IMR-90 (cell line): ENCODE measurements at places on chromosomes 4 and X. TPM values are rescaled to one million over a fixed set of nuclear protein-coding genes. Genes with fewer than 3 reads are reported as not detected.
A peak's percentile ranks its signal among the peaks of the same experiment; 100 is the strongest.

- DNase-seq = no peak
Observed at GRCh38 chrX:88244066-88244465, 503.0 kb upstream of the CPXCR1 start.

GRCh38 chrX:51456246-51456645 lies 40.1 kb downstream of the NUDT11 start:
- no peak for DNase-seq

DNA sequence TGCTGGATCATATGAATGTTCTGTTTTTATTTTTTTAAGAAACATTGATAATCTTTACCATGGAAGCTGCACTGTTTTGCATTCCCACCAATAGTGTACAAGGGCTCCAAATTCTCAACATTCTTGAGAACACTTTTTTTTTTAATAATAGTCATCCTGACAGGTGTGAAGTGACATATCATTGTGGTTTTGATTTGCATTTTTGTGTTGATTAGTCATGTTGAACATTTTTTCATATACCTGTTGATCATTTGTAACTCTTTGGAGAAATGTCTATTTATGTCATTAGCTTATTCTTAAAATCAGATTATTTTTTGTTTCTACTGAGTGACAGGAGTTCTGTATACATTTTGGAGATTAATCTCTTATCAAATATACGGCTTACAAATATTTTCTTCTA lies 408.5 kb downstream of the GLUD2 start:
- DNase-seq = no peak

Gene SPANXD
- total RNA-seq = not detected in 2 replicates

DNA sequence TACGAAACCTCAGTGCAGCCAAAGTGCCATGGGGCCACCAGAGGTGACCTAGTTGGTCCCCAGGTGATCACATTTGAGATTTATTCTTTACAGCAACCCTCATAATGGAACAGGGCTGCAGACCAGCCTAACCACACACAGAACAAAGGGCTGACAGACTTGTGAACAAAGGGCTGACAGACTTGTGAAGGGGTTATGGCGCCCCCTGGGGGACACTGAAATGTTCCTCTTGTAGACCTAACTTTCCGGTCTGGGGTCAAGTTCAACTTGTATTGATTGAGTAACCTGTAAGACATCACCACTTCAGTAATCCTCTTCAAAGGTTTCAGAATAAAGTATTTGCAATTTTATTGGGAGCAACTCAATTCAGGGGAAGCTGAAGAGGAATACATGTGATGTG lies 175.9 kb upstream of the RPS6KA3 start:
- DNase-seq = peak; percentile 76

Gene FAM9B
- total RNA-seq = not detected in 2 replicates

DNA sequence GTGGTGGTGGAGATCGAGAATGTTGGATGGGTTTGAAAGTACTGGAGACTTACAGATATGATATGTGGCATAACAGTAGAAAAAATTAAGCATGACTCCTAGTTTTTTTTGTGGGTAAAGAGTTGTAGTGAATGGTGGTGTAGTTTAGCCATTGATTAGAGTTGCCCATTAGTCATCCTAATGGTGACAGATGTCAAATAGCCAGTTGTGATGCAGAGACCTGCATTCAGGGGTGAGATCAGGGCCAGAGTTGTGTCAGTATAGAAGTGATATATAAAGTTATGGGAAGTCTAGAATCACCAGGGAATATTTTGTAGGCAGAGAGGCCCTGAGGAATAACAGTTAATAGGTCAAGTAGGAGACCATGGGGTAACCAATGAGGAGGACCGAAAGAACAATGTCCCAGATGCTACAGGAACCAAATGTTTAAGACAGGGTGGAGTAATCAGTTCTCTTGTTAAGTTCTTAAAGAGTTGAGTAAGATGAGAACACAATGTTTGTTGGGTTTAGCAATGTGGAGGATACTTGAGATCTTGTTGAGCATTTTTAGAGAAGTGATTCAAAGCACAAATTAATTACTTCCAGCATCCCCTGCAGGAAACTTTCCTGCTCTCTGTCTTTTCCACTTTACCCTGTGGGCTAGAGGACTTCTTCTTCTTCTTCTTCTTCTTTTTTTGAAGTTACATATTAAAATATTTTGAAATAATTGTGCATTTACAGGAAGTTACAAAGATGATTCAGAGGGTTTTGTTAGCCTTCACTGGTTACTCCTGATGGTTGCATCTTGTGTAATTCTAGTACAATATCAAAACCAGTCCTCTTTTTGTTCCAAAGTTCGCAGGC lies 13.3 kb downstream of the SGMS2 start:
- peak; percentile 25 for DNase-seq

Gene RHOXF2B
- total RNA-seq = not detected in 2 replicates

- DNase-seq = no peak
Observed at GRCh38 chr4:110134269-110134869, 64.0 kb downstream of the ELOVL6 start.

Gene TEC
- total RNA-seq = 0.54 and 1.1 TPM in 2 replicates

DNA sequence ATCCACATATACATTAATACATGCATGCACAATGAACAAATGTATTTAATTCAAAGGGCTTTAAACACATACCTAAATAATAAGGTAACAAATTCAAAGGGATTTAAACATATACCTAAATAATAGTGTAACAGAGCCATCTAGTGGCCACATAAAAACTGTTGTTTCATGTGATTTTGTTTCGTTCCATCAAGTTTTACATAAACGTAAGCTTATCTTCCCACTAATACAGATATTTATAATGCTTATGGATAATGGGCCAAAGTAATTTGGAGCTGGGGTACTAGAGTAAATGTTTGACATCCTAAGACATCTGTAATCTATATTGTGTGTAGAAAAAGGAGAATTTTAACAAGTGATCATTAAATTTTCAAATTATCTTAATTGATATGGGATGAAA lies 82.3 kb downstream of the PRSS12 start:
- DNase-seq = peak; percentile 66

Gene SERPINA7
- total RNA-seq = not detected in 2 replicates

Gene NDUFA1
- total RNA-seq = 12.5 and 47.5 TPM in 2 replicates

Gene MAGEA1
- not detected in 2 replicates for total RNA-seq

DNA sequence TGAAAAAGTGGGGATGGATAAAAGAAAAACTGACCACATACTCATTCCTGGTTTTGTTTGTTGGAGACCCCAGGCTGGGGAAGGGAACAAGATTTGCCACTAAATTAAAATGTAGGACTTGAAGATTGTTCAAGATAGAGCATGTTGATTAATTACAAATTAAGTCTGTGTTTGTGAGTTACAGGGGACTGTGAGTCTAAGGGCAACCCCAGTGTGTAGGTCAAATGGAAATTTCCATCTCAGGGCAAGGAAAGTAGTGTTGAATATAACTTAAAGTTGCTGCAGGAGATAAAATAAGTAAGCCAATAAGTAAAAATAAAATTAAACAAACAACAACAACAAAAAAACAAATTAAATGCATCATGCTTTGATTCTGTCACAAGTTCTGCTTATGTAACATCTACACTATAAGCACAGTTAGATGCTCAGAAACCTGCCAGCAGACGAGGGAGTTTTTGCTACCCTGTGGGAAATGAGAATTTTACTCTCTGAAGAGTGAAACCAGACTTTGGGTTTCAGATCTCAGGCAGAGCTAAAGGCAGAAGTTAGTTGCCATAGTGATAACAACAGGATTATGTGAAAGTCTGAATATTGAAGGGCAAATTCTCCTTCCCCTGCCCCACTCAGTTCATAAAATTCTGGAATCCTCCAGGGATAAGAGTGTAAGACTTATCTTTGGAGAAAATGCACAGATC lies 352.3 kb downstream of the GRXCR1 start:
- no peak for DNase-seq

DNA sequence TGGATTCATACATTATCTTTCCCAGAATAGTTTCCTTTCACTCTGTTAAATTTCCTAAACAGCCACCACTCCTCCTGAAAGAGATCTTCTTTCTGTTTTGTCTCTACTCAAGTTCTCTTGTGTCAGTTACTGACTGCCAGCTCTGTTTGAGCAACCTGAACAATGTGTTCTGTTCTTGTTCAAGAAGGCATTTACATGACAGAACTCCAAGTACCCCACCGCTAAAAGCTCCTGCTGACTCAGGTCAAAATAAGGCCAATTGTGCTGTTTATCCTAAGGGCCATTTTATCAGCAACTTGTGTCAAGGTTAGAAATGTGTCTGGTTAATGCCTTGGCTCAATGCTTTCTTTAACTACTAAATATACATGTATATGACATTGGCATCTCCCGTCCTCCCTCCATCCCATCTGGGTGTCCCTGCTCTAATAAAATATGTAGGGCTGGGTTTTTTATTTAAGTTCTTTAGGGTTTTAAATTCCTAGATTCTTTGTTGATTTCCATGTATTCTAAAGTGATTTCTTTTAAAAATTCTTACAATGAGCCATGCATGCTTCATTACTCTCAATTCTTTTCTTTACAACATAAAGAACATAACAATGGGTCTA lies 144.3 kb upstream of the PAQR3 start:
- no peak for DNase-seq

GRCh38 chrX:16797358-16797757 lies 11.1 kb downstream of the TXLNG start:
- peak; percentile 57 for DNase-seq

DNA sequence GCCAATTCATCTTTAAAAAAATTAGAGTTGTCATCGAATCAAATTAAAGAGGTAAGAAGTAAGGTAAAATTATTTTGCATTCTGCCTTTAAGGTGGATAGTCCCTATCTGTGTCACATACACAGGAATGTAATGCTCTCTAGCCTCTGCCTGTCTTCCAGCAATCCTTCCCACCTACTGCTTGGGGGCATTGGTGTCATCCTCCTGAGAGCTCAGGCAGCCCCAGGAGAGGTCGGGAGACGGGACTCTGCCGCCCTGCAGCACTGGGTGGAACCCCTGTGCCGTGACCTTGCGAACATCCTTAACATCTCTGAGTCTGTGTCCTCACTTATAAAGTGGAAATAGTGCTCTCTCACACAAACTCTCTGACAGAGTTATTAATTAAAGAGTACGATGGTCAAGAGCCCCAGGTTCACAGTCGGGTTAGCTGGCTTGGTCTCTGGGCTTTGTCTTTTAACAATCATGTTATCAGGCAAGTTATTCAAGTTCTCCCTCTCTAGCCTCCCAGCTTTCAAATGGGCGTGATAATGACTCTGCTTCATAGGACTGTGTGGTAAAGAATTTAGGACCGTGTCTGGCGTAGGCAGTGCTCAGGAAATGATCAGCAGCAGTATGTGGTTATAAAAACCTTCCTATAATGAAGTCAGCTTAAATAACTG lies 10.2 kb downstream of the TLR3 start:
- no peak for DNase-seq

DNA sequence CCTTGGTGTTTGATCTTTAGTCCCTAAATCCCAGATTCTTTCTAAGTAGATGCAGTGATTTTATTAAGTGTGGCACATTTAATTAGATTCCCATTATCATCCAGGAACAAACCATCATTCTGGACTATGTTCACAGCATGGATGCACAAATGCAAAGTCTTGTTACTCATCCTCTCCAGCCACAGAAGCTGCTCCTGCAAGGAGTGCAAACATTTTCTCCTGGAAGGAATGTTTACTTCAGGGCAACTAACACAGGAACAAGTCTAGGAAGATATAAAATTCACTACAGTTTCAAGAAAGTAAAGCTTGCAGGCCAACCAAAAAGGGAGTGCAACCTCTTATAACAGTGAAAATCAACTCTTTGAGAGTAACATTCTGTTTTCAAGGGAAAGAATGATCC lies 106.0 kb downstream of the IQCM start:
- DNase-seq = peak; percentile 61

DNA sequence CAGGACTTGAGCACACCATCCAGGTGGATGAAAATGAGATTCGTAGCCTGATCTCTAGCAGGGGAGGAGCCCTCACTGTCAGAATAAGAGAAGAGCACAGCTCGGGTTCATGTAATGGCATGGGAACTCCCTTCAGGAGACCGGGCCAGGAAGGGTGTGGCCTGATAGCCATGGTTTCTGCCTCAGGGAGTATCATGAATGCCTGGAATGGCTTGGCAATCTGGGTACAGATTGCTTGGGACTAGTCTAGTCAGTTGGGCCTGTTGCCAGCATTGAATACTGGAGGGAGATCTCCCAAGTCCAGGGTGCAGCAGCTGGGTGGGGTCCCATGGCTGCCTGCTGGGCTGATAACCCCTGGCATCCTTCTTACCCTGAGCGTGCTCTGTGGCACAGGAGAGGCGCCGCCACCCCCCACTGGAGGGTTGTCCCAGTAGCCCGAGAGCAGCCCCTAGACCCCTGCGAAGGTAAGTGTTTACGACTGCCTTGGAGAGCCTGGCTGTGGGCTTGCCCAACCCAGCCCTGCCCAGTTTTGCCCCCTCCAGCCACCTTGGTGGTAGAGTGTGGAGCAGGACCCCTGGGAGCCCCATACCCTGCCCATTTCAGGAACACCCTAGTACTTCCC lies 298.8 kb downstream of the TEX13A start:
- DNase-seq = no peak

Gene ARMCX6
- 26.7 and 29.0 TPM in 2 replicates for total RNA-seq

DNA sequence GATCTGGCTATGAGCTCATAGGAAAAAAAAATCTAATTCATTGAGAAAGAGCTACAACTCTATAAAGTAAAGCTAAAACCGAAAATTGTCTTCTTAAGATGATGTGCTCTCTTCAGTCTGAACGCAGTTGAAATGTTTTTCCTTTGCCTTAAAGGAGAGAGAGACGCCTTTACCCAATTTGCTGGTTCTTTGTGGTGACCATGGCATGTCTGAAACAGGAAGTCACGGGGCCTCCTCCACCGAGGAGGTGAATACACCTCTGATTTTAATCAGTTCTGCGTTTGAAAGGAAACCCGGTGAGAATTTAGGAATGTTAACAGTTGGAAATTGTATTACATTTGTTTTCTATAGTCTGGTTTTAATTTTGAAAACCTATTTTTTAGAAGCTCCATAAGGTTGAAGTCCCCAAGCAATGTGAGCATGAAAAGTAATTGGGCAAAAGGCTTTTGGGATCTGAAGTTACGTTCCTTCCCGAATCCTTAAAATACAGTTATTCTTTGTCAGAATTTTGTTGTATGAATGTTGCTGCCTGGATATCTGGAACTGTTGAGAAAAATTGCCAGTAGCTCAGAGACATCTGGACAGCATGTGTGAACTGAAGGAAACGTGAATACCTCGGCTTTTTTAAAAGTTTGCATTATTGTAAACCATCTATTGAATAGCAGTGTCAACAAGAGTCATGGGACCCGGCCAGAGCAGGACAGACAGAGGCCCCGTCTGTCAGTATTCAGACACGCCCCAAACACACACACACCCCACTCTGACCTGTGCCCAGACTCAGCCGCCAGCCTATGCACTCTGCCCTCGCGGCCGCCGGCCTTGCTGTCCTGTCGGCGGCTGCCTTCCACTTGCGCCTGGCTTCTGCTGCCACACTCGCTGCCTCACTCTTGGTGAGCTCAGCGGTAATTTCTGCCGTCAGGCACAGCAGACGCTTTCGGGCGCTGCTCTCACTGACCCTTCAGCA lies 9.9 kb downstream of the PIGG start:
- no peak for DNase-seq

Gene UGT2B15
- total RNA-seq = not detected in 2 replicates

DNA sequence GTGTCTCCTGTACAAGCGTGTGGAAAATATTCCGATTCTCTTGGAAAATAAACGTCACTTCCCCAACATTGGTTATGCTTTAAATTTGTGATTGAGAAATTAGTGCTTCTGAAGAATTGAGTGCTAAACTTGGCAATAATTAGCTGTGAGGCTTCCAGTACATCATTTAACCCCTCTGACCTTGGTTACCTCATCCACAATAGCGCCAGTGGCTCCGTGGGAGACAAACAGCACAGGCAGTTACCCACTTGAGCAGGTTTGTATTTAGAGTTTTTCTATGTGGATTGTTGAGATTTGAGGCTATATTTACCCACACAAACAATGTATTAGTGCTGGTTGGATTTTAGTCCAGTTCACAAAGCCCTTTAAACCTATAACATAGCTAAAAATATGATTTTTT lies 476.5 kb downstream of the NKX6-1 start:
- no peak for DNase-seq

- no peak for DNase-seq
Observed at GRCh38 chr4:164894702-164895101, 17.7 kb downstream of the APELA start.

Gene TMEM164
- 5.0 and 6.3 TPM in 2 replicates for total RNA-seq
